IPS-NIHi11 (cell line): ENCODE measurements at places on chromosomes 16 and 17.
A peak's percentile ranks its signal among the peaks of the same experiment; 100 is the strongest.

- DNase-seq = peak; percentile 28
Measured at GRCh38 chr17:7477392-7478275, 1.8 kb downstream of the ZBTB4 start.

GRCh38 chr16:75247249-75247648 is 4.2 kb downstream of the BCAR1 start:
- DNase-seq = no peak

DNA sequence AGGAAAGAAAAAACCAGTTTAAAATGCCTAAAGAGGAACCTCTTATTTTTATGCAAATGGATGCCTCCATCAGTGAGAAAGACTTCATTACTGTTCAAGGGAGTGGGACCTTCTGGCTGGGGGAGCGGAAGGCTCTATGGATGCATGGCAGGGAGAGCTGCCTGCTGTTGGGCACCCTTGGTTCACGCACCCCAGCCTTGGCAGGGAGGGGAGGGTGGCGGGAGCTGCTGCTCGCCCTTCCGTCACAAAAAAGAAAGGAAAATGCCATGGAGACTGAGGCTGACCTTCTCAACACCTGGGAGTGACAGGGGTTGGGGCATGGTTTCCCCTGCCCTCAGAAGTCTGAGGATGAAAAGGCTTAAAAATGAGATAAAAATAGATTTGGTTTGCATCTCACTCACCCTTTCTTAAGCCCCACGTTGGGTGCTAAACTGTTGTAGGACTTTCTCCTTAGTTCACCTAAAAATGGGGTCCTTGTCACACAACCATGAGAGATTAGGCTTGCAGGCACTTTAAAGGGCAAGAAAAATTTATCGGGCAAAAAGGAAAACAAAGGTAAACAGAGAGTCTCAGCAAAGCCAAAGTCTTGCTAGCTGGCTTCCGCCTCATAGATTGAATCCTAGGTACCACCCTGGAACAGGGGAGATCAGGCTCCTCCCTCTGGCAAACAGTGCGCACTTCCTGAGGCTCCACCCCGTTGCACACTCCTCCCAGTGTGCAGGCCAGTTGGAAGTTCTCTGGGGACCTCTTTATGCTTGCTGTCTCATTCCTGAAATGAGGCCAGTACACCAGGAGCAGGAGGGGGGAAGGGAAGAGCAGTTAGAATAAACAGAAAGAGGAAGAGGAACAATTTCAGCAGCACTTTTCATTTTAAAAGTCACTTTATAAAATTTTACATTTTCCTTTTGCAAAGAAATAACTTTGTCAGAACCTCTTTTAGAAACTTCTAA is 31.6 kb downstream of the PHKB start:
- no peak for DNase-seq

- DNase-seq = no peak
Measured at GRCh38 chr16:12672986-12673385, 130.7 kb downstream of the CPPED1 start.

DNA sequence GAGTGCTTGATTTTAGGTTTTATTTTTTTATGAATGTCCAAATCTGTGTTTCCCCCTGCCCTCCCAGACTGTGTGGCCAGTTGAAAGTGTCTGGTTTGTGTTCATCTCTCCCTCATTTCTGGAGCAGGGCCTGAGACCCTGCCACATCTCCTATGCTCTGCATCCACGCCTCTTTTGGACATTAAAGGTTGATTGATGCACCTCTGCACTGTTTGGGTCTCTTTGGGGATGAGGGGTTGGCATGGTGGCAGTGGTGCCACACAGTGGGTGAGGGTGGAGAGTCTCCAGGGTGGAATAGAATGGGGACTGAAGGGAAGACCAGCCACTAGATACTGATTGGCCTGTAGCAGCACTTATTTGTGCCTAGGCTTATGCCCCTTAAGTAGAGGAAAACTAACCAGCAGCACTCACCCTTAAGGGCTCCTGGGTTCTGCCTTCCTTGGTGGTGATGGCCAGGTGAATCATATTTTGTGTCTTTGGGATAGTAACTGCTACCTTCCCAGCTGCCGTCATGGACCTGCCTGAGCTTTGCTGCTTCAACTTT is 7.9 kb downstream of the DYNLL2 start:
- no peak for DNase-seq

DNA sequence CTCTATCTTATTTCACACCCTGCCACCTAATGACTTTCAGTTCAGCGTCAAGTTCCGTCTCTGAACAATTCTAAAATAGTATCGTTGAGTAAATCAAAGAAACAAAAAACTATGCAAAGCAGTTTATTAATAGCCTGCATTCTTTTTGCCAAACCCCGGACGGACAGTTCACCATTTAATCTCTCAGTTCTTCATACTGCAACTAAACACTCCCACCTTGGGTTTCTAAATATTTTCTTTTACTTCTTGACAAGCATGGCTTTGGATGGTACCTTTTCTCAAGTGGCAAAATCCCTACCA is 1.2 kb downstream of the MYH11 start:
- DNase-seq = no peak

- DNase-seq = peak; percentile 88
Measured at GRCh38 chr17:78316867-78317789, 42.7 kb downstream of the SOCS3 start.

- DNase-seq = no peak
Measured at GRCh38 chr17:4201226-4201625, 58.2 kb downstream of the CYB5D2 start.

GRCh38 chr16:79482011-79482410 is 118.5 kb downstream of the MAF start:
- DNase-seq = no peak

- no peak for DNase-seq
Measured at GRCh38 chr16:54373534-54374520, 87.2 kb upstream of the IRX3 start.

- peak; percentile 74 for DNase-seq
Measured at GRCh38 chr17:76079956-76080767, 1.2 kb downstream of the ZACN start.

- DNase-seq = peak; percentile 42
Measured at GRCh38 chr17:10119203-10120108, 79.0 kb downstream of the GAS7 start.

- no peak for DNase-seq
Measured at GRCh38 chr17:48472411-48473281, 42.6 kb upstream of the SKAP1 start.

DNA sequence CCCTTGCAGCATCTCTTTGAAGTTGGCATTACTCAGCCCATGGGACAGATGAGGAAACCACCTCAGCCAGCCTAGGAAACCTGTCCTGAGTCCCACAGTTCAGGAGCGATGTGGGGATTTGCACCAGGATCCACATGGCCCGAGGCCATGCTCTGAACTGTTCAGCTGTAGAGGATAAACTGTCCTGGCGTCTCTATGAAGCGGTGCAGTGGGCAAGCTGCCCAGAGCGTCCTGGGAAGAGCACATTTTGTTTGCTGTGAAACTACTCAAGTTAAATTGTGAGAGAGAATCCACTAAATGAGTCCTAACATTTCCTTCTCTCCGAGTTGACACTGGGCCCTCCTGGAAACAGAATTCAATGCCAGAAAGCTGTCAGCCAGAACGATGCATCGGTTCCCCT is 276.6 kb upstream of the TNRC6C start:
- DNase-seq = no peak

DNA sequence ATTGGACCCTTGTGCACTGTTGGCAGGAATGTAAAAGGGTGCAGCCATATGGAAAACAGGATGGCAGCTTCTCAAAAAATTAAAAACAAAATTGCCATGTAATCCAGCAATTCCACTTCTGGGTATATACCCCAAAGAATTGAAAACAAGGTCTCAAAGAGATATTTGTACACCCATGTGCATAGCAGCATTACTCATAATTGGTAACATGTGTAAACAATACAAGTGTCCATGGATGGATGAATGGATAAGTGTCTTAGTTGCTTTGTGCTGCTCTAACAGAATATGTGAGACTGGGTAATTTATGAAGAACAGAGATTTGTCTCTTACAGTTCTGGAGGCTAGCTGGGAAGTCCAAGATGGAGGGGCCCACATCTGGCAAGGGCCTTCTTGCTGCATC is 3.8 kb upstream of the RUNDC3A start:
- DNase-seq = no peak

- DNase-seq = no peak
Measured at GRCh38 chr16:3015865-3016521, 2.0 kb downstream of the CLDN6 start.

DNA sequence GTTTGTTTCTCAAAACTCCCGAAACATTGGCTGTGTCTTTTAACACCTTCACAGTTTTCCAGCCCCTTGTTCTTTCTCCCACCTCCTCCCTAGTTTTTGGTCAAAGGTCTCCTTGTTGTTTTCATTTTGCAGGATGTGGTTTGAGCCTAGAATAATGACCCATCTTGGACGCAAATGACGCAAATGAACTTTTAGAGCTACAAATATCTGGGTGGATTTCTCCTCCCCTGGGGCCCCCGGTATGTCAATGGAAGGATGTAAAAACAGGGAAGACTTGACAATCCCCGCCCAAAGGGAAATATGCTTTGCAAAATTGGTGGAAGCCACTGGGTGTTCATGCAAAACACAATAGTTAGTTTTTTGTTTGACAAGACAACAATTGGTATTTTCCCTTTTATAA is 236.0 kb upstream of the IRX3 start:
- no peak for DNase-seq
